IPS DF 6.9 (cell line): ENCODE measurements at places on chromosomes 16 and 17.
A peak's percentile ranks its signal among the peaks of the same experiment; 100 is the strongest.

- no peak for DNase-seq
Measured at GRCh38 chr17:32777436-32777835, 99.5 kb downstream of the MYO1D start.

DNA sequence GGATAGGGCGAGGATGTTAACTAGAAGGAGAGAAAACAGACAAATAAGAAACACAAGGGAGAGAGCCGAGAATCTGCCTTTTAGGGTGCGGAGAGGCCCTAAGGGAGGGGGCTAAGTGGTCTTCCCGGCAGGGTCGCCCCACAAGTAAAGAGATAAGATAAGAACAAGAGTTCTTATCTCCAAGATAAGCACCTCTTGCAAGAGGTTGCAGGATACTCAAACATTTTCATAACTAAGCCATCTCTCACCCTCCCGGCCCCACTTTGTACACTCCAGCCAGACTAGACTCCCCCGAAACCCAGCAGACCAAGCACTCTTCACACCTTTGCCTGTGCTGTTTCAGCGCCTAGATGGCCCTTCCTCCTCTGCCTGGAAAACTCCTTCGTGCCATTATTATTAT is 14.3 kb downstream of the ZNF319 start:
- no peak for DNase-seq

GRCh38 chr17:17028059-17028877 is 14.0 kb upstream of the MPRIP start:
- DNase-seq, result no peak

GRCh38 chr17:4136373-4136772 is 6.5 kb downstream of the ZZEF1 start:
- no peak for DNase-seq

GRCh38 chr17:49708515-49709183 is 885 bp upstream of the SLC35B1 start:
- no peak for DNase-seq

DNA sequence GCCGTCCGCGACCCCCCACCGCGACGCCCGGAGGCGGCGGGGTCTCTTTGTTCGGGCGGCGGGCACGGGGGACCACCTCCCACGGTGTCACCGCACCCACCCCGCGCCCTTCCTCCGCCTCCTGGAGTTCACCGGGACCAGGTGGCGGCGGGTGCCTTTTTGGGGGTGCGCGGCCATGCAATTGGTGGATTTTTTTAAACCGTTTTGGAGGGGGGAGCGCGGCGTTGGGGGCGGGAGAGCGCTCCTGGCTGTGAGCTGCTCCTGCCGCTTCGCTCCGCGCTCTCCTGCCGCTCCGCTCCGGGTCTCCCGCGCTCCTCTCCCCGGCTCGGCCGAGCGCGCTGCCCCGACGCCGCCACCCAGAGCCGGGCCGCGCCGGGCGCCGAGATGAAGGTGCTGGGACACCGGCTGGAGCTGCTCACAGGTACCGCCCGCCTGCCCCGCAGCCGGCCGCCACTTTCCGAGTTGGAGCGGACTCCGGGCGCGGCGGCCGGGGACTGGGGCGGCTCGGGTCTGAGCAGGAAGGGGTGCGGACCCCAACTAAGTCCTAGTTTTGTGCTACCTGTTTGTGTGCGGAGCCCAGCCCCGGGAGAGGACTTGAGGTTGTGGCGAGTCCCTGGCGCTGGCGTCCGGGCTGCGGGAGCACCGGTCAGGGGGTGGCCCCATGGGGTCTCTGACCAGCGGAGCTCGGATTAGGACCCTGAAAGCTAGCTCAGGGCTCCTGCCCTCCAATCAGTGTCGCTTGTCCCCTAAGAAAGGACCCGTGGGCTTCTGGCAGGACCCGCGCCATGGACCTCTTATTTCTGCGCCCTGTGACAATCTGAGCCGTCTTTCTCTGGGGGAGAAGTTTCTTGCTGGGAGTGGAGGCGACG is 35.7 kb upstream of the NDRG4 start:
- no peak for DNase-seq

DNA sequence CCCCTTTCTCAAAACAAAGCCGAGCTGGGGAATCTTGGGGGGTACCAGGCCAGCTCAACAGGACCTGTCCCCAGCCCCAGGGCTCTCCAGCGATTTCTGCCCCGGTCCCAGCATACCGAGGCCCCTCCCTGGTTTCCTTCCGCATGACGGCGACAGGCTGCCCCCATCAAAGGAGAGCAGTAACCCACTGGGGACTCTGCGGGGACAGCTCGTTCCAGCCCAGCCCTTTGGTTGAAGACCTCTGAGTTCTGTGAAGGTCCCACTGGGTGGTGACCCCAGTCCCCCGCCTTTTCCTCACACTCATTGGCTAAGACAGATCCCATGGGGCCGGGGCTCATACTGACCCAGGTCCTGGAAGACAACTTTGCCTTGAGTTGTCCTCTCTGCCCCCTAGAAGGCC is 4.1 kb downstream of the SMTNL2 start:
- no peak for DNase-seq

DNA sequence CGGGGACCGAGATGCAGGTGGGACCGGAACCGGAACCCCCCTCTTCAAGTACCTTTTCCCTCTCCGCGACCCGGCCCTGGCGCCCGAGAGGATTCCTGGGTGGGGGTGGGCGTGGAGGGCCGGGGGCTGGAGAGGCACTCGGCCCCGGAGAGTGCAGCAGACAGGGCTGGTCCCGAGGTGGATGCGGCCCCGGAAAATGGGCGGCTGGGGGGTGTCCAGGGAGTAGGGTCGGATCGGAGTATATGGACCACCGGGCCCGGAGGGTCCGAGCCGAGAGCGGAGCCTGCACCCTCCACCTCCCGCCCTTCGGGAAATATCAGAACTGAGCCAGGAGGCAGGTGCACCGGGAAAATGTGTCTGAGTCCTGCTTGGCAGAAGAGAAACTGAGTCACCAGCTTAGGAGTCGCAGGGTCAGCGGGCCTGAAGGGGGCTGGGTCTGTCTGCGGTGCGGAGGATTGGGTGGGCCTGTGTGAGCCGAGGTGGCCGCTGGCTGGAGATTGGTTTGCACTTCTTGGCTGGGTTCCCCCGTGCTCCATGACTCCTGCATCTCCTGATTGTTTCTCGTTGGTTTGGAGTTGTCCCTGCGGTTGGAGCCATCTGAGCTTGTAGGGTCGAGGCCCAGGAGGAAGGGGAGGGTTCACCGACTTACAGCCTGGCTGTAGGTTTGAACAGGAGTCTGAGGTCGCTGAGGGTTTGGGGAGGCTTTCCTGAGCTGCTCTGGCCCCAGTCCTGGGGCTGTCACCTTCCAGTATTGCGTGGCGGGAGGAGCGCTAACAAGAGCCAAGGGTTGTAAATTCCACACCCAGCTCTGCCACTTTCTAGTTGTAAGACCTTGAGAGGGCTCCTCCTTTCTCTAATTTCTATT is 518 bp downstream of the SH2B1 start:
- DNase-seq, result no peak

- DNase-seq, result no peak
Measured at GRCh38 chr17:55067697-55068439, 99.3 kb downstream of the STXBP4 start.

DNA sequence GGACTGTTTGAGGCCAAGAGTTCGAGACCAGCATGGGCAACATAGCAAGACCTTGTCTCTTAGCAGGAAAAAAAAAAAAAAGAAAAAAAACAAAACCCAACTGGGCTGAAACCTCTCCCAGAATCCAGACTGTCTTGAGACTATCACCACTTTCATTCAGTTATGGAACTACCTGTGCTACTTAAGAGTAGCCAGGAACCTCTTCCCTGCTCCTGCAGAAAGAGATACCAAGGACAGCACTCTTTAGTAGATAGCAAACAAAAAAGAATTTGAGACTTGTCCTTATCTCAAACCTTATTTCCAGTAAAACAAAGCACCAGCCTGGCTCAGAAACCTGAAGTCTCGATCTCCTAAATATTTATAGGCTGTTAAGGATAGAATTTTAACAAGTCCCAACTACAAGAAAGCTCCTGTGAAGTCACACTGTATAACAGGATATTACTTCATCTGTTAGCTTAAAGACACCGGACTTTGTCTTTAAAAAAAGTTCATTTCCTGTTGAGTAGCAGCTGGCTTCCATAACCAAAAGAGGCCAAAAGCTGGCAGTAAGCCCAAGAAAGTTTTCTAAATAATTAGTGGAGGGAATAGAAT is 5.1 kb downstream of the CDR2 start:
- DNase-seq, result no peak

- no peak for DNase-seq
Measured at GRCh38 chr16:77213542-77214106, 14.4 kb downstream of the SYCE1L start.

DNA sequence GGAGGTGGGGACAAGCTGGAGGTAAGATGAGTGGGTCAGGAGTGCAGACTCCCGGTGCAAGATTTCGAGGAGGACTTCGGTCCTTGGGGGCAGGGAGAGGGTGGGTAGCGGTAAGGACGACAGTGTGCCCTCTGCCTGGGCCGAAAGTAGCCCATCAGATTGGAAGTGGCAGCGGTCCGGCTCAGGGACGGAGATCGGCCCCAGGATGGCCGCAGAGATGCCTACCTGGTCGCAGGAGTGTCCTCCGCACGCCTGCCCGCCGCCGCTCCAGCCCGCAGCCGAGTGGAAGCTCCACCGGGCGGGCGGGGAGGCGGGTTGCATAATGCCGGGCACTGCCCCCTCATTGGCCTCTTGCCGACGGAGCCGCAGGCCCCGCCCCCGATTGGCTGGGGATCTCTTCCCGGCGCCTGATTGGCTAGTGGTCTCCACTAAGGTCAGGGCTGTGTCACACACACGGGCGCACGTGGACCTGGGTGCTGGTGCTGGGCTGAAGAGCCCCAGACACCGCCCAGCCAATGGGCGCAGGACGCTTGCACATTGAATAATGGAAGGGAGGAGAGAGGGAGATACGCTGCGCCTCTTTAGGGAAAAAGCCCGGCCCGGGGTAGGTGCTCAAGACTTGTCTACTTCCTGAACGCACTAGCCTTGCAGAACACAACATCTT is at the start of gene PER1:
Gene PER1 (minus strand): TSS at position 293 of the 664 bp plus-strand sequence. CDS start 1,698 bp downstream, outside the sequence.
- DNase-seq, result no peak

- DNase-seq, result no peak
Measured at GRCh38 chr17:3475812-3476610, at the start of gene ASPA. Gene ASPA, plus strand, starts transcription at chr17:3475997. Its CDS starts 163 bp downstream, at chr17:3476160.

GRCh38 chr16:57675741-57676551 is 7.8 kb downstream of the ADGRG3 start:
- peak; percentile 27 for DNase-seq

DNA sequence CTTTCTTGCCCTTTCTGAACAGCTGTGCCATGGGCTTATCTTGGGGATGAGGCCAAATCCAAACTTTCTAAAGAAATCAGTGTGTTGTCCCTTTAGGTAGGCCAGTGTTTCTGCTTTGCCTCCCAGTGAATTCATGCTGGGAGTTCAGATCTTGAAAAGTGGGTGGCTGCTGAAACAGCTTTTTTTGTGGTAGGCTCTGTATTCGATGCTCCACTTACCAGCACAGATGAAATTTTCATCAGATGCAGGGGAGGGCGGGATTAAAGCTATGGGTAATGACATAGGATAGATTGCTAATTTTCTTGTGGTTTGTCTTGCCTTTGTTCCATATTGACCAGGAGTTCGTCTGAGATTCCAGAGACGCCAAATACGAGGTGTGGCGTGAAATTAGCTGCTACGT is 2.8 kb downstream of the SOCS7 start:
- DNase-seq, result no peak

DNA sequence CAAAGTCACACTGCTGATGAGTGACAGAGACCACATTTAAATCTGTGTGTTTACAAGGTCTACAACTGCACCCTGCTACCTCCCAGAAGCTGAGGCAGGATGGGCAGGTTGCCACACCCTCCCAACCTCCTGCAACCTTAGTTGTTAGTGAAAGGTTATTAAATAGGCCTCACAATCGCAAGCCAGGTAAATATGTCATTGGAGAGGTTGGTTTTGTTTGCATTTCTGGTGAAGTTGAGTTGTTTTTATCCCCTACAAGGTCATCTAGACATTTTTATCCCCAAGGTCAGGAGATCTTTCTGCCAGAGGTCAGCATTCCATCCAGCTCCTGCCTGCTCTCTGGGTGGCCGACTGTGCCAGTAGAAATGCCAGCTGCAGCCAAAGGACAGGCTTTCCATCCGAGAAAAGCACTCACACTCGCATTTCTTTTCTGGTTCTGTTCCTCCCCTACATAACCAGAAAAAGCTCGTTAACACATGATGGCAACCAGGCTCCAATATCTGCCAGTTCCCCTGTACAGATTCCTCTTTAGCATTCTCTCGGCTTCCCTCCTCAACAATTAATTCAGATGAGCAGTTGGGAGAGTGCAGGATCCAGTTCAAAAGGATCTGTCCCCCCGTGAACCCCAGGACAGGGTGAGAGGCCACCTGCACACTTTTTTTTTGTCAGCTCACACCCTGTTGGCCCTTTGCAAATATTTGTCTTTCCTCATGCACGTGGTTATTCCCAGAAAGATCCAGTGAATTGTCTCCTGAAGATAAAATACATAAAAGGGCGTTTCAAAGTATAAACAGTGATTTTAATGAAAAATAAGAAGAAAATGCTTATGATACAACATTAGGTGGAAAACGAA is 562.8 kb downstream of the MAF start:
- DNase-seq, result no peak
